ENCODE measurements at places on chromosomes 4 and X.

GRCh38 chrX:74369666-74370065, 51.6 kb upstream of the SLC16A2 start:
- no peak for DNase-seq

DNA sequence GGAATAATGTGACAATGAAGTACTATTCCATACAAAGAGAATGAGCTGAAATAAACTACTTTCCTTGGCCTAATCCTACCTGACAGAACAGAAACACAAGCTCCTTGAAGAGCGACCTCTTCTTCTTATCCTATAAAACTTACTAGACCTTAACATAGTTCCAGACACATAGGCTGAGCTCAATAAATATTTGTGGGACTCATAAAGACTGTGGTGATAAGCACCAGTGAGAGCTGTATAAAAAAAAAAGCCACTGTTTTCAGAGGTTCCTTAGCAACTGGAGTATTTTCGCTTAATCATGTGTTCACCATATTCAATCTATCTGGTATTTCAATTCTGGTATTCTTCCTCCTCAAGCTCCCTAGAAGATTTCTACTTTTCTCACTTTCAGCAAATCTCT, 1129.6 kb downstream of the STPG2 start:
- no peak for DNase-seq

GRCh38 chr4:174365018-174365587, 81.4 kb downstream of the CEP44 start:
- DNase-seq, result peak; percentile 13

- DNase-seq, result no peak
Observed at GRCh38 chr4:2785613-2786012, 7.3 kb upstream of the SH3BP2 start.

DNA sequence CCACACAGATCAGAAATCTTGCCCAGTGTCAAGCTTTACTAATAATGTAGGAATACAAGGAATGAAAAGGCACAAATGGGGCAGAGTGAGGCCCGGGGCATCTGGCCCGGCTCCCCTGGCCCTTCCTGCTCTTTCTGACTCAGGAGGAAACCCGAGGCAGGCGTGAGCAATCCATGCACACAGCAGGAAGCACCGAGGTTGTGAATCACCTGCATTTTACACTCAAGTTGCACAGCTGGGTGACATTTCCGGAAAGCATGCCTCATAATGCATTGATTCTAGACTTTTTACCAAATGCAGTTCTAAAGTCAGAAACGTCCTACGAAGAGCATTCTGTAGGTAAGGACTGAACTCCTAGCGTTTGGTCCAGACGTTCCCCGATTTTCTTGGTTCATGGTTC, 38.9 kb downstream of the PRIMPOL start:
- no peak for DNase-seq

GRCh38 chr4:10033191-10033881, 12.0 kb upstream of the SLC2A9 start:
- DNase-seq, result no peak

DNA sequence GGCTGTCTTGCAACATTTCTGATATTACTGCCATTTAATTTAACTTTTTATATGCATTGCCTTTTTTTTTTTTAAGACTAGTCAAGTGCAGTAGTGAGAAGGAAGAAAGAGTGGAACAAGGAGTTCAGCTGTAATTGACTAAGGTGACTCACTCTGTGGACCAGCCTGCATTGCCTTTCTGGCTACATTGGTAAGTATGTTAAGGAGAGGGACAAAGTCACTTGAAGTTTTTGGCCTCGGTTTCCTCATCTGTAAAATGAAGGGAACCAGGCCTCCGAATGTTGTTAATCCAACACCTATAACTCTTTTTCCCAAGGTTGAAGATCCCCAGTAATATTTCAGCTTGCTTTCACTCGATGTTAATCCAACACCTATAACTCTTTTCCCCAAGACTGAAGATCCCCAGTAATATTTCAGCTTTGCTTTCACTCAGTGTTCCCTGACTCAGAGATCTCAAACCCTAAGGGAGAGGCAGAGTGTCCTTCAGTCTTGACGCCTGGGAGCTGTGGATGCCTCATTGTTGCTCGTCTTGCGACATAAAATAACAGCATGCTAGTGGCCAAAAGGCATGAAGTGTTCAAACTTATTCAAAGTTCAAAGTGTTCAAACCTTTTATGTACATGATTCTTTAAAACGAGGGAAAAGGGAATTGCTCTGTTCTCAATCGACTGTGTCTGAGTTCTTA, 102.0 kb downstream of the SORBS2 start:
- DNase-seq, result no peak

DNA sequence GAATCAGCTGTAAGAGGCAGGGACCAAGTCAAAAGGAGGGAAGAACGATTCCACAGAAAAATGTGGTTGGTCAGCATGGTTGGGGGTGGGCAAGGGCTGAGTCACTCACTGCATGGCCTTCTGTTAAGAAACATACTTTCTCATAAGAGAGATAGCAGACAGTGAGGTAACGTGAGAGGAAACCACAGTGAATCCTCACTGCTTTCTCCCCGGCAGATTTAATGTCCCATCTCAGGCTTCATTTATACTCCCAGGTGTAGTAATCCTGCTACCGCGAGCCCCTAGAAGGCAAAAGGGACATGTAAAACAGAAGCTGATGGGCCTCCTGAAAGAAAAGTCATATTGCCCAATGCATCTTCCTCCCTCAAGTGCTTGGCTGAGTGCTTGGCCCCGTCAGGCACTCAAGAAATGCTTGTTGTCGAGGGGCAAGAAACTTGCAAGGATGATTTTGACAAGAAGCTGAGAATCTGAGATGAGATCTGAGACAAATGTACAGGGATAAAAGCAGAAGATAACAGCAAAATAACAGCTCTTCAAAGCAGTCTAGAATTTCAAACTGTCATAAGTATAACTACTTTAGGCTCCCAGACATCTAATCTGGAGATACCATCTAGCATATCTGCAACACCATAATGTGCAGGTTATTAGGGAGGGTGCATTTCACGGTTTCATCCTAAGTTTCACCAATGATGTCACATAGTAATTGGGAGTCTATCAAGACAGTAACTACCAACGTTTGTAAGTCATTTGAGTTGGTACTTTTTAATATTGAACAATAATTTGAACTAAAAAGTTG, 40.2 kb downstream of the SH3KBP1 start:
- DNase-seq, result no peak

GRCh38 chr4:7171191-7171900, 21.0 kb upstream of the SORCS2 start:
- DNase-seq, result no peak

- no peak for DNase-seq
Observed at GRCh38 chr4:77819404-77819842, 255 bp upstream of the CNOT6L start.

- DNase-seq, result no peak
Observed at GRCh38 chr4:25797136-25797535, 65.7 kb downstream of the SEL1L3 start.

GRCh38 chrX:104108955-104109354, 3.4 kb upstream of the ZCCHC18 start:
- no peak for DNase-seq

GRCh38 chr4:156018383-156018782, 64.7 kb upstream of the CTSO start:
- no peak for DNase-seq

DNA sequence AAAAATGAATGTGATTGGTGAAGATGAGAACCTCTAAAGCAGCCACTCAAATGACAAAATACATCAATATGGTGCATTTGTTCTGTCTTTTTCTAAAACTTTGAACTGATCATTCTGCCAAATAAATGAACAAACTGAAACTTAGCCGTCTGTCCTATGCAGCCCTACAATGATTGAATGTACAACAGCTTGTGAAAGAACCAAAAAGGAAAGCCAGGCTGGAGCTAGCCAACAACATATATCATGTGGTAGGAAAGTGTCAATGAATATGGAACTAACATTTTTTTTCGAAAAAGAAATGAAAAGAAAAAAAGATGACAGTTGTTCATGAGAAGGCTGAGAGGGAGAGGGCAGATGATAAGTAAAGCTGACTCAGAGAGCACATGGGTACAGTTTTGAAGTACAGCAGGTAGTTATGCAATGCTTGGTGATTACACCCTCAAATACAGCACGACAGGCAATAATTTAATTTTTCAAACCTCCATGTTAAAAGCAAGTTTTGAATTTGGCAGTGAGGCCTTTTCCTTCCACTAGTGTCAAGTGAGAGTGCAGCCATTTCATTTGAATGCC, 21.2 kb upstream of the SLC7A11 start:
- no peak for DNase-seq

DNA sequence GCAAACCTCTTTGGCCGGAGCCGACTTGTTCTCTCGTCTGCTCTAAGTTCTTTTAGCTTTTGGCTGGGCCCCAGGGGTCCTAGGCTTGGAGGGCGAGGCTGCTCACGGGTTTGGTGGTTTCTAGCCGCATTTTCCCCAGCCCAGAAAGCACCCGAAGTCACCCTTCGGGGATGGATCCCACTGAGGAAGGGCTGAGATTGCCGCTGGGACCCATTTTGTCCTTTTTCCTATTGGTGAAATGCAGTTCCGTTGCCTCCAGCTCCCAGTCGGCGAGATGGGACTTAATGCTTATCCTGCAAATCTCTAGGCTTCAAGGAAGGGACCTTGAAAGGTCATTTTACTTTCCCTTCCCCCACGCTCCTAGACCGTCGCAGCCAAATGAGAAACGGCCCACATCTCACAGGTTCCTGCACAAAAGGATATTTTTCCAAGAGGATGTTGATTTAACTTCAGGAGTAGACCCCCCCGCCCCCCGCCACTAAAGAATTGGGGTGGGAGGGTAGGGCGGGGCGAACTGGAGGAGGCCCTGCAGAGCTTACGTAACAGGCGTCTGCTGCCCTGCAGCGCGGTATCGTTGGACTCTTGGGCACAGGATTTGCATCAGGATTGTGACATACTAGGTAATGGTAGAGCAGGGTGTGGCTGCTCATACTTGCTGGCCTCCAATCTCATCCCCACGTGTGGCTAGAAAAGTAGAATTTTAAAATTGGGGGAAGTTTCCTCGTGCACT, 564 bp downstream of the PGK1 start:
- DNase-seq, result no peak

DNA sequence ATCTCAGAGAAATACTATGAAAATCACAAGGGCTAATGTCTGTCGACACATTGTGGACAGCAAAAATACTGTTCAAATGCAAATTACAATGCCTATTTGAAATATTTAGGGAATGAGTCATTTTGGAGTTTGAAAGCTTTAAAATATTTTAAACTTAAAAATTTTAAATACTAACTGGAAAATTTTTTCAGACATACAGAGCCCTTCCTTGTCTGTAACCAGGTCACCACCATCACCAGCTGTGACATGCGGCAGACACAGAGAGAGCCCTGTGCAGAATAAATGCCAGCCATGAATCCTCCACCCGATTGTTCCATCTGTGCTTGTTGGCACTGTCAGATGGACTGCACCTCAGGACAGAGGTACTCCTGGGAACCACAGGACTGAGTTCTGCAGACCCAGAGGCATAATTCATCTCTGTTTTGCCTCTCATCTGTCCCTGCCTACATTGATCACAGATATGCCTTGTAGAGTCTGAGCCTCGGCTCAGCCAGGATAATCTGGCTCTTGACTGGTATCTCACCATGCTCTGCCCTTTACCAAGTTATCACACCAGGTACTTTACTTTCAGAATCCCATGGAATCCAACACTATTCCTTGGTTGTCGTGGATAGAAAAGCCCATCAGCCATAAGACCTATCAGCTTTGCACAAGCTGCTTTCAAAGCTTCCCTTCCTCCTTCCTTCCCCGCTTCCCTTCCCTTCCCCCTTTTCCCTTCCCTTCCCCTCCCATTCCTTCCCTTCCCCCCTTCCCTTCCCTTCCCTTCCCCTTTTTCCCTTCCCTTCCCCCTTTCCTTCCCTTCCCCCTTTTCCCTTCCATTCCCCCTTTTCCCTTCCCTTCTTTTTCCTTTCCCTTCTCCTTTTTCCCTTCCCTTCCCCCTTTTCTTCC, 67.2 kb downstream of the TBC1D9 start:
- DNase-seq, result no peak

GRCh38 chrX:135185795-135186443, 14.7 kb upstream of the CT55 start:
- peak; percentile 25 for DNase-seq

GRCh38 chr4:13399257-13399656, 84.9 kb downstream of the RAB28 start:
- DNase-seq, result no peak

DNA sequence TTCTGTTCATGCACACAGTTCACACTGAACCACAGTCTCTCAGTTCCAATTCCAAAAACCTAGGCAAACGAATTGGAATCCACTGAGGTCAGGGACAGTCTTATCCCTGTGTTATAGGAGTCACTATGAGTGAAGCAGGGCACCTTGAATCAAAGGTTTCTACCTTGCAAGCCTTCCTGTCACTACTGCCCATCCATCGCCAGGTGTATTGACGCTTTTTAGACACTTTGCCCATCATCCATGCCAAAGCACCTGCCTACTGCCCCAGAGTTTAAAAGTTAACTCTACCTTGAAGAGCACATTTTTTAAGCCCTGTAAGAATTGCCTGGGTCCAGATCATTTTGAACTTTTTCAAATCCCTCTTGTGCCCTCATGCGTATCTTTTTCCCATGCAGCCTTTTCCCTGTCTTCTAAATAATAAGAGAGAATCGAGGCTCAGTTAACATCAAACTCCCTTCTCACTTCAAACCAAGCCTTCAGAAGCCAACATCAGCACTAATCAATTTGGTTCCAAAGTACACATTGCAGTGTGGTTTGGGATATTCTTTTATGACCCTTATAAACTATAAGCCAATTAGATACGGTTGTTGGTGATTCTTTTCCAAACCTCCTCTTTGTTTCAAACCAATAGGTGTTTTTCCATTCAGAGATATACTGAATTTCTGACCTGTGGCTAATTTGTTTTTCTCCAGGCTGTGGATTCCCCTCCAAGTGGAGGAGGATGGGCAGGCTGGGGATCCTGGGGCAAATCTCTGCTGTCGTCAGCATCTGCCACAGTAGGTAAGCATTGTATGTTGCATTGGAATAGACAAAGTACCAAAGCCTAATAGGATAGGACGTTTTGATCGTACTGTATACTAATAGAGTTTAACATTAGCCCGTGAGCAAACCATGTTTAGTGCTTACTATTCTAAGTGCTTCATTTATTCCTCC, 23.7 kb downstream of the FAM114A1 start:
- no peak for DNase-seq

GRCh38 chrX:109967156-109967555, 35.8 kb upstream of the TMEM164 start:
- no peak for DNase-seq

- DNase-seq, result no peak
Observed at GRCh38 chrX:39157796-39158195, 356.5 kb downstream of the MID1IP1 start.

DNA sequence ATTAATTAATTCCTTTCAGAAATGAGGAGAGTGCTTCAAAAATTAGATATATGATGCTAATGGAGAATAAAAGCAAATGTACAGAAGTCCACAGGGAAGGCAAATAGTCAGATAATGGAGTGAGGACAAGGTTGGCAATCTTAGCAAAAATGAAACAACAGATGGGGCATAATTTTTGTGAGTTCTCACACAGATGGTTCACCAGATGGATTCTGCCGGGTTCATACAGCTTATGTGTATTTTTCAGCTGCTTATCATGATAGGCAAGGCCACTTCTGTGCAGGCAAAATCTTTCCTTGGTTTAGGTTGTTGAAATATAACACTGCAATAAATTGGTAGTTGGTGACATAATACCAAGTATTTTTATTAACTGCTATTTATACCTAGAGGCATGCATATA, 1539.0 kb upstream of the IGFBP7 start:
- no peak for DNase-seq
